Activated B cell treated with CpG ODN at 0.5 μM for 24 hours (primary cell): ENCODE measurements at places on chromosomes 7 and 10. TPM values are rescaled to one million over a fixed set of nuclear protein-coding genes. Genes with fewer than 3 reads are reported as not detected.

Gene IFIT1
- total RNA-seq = 0.95 and 1.3 TPM in 2 replicates

DNA sequence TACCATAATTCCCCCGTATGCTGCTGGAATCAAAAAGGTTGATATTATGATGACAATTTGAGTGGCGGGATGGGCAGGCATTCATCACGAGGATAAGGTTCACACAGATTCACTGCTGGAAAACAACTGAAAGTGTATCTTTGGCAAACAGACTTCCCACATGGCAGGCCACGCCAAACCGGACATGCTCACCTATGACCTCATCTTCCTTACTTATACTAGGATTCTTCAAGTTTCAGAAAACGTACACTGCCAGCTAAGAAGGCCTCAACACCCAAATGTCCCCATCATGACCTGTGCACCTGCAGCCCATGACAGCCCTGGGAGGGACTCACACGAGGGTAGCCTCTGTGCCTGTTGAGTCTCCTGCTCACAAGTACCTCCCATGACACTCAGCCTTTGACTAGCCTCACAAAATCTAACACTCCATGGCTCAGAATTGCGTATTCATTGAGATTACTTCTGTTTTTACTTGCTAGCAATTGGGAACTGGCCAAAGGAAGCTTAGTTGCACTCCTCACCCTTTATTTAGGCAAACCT is 259.0 kb upstream of the GHITM start:
- H3K36me3 ChIP-seq = no peaks in the 10 kb centered on the region
- no peak for DNase-seq
- no peak overlapping the region for H3K4me3 ChIP-seq

GRCh38 chr10:131825960-131826650 is 74.7 kb upstream of the PPP2R2D start:
- no peaks in the 10 kb centered on the region for H3K36me3 ChIP-seq
- no peak overlapping the region for H3K4me3 ChIP-seq
- H3K4me1 ChIP-seq = no peaks in the 10 kb centered on the region

DNA sequence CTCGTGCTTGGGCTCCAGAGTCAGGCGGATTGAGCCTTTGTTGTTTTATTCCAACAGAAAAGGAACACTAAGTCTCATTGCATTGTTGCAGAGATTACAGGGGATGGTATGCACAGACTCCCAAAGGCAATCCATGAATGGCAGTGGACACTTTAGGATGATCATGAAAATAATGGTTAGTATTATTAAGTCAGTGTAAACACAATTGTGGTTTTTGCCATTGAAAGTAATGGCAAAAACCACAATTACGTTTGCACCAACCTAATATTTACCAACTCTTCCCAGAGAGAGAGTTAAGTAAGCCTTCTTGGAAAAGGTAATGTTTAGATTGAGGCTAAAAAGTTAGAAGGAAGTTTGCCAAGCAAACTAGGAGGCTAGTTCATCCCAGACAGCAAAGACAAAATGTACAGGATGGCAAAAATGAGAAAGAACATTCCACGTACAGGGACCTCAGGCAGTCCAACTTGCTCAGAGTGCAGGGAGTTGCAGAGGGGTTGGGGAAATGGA is 72.9 kb upstream of the AMPH start:
- peaks cover 10% of the 10 kb centered on the region for H3K27me3 ChIP-seq
- H3K36me3 ChIP-seq = no peaks in the 10 kb centered on the region
- H3K4me3 ChIP-seq = no peak overlapping the region
- no peak for DNase-seq

- H3K36me3 ChIP-seq = no peaks in the 10 kb centered on the region
- no peak overlapping the region for H3K27ac ChIP-seq
- peaks cover 8% of the 10 kb centered on the region for H3K4me1 ChIP-seq
- H3K4me3 ChIP-seq = no peak overlapping the region
Measured at GRCh38 chr7:44153948-44154335, 12.8 kb upstream of the MYL7 start.

DNA sequence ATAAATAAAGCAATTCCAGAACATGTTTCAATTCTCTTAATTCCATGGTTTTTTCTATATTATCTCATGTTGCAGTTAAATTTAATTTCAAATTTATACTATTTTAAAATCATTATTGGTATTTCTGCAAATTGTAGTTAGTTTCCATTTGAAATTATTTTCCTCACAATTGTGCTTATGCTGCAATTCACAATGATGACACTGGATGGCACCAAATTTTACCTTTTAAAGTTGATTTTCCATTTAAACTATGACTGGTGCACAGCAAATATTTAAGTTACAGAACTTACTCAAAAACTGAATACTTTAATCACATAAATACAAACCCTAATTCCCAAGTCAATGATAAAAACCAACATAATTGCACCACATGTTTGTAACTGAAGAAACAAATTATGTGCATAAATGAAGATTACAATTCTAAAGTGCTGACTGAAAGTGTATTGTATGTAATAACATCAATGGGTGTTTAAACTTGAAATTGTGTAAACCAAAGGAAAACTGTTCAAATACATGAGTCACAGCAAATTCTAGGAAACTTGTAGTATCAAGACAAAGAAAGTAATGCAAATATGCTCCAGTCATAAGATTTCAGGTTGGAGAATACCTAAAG is 75.3 kb upstream of the AASS start:
- no peaks in the 10 kb centered on the region for H3K4me1 ChIP-seq
- peaks cover 3% of the 10 kb centered on the region for H3K27me3 ChIP-seq
- H3K4me3 ChIP-seq = no peak overlapping the region
- H3K36me3 ChIP-seq = no peaks in the 10 kb centered on the region
- no peak overlapping the region for H3K27ac ChIP-seq

DNA sequence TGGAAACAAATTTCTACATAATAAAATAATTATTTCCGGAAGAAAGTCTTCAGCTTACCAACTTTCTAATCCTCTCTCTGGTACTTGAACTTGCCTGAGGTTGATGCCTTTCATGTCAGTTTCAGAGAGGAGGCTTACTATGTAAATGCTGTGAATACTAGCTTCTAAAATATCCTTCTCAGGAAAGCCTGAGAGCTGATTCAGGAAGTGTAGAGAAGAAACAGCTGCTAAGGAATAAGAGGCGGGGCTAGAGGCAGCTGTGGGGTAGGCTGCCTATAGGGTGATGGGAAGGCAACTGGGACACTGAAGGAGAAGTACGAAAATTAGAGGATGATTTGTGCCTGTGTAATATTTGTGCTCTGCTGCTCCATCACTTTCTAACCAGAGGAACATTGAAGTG is 69.3 kb downstream of the AVL9 start:
- peaks cover 52% of the 10 kb centered on the region for H3K36me3 ChIP-seq
- H3K27ac ChIP-seq = no peak overlapping the region
- H3K27me3 ChIP-seq = no peaks in the 10 kb centered on the region
- no peak overlapping the region for H3K4me3 ChIP-seq
